ENCODE measurements at places on chromosomes 5 and 9.
A peak's percentile ranks its signal among the peaks of the same experiment; 100 is the strongest.

DNA sequence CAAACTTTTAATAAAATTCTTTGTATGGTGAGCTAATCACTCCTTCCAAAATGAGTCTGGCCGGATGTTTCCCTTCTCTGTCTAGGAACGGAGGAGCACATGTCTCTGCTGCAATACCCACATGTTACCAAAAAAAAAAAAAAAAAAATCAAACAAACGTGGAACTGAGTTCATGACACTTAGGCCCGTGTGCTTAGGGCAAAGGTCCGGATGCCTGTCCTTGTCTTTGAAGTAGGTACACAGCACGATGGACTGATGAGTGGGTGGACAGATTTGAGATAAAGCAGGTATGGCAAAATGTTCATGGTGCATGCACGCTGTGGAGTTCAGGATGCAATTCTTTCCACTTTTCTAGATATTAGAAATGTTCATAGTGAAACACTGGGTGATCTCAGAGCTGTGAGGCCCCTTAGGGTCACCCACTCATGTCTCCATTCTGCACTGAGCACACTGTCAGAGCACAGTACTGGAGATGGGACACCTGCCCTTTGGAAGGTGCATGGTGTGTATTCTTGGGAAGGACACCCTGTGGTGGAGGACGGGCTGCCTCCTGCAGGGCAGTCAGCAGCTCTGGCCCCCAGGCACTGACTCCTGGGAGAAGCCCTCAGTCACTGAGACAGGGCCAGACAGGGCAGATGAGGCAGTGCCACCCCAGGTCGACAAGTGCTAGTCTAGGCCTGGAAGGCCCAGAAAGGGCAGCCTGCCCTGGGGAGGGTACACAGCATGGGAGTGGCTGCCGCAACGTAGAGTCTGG is 43.6 kb downstream of the GADD45G start:
- no peak for DNase-seq

GRCh38 chr9:36169708-36170107 is 520 bp downstream of the CCIN start:
- no peak for DNase-seq

GRCh38 chr5:113052041-113052795 is 75.6 kb downstream of the DCP2 start:
- DNase-seq: peak; percentile 32

- no peak for DNase-seq
Observed at GRCh38 chr5:1907616-1908015, 24.9 kb upstream of the IRX4 start.

GRCh38 chr9:114791736-114792135 is 14.1 kb downstream of the TNFSF15 start:
- DNase-seq: no peak

Data from ELR (cell line).